Activated T-helper 17 cell treated with anti-CD3 and anti-CD28 coated beads, Interleukin-2, amount 50 U/mL, for 72 hours (primary cell): ENCODE measurements at places on chromosomes 7 and 10.

DNA sequence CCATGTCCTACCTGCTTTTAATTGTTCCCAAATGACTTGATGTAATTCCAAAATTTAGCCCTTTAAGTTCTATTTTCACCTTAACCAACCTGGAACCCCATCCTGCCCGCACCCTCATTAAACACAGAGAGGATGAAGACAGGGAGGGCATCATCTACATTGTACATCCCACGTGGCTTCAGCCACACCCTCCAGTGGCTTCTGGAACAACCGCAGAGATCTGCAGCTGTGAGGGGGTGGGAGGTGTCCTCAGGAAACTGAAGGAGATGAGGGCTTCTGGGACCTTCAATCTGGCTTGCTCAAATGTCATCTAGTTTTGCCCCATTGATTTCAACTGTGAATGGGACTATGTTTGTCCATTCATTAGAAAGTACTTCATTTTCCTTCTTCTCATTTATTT, 39.0 kb downstream of the AKR1B1 start:
- no peak for ATAC-seq

DNA sequence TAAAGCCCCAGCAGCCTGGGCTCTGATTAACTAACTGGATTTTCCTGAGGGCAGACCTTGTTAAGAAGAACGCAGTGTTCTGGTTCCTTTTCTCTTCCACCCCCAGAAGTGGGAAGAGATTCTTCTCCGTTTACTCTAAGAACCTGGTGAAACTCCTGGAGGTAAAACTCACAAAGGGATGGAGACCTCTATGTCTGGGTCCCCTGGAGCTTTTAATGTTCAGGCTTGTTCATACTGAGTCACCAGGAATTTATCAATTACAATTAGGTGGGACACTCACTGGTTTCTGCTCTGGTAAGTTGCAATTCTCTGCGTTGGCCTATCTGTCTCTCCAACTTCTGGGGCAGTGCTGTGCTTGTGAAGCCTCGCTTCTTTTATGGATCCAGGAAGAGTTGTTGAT, 73.3 kb upstream of the CACNB2 start:
- ATAC-seq, result no peak

GRCh38 chr7:79241288-79242060, 212.0 kb downstream of the MAGI2 start:
- ATAC-seq, result no peak

- ATAC-seq, result no peak
These were observed 29.6 kb downstream of the SH2D4B start for GRCh38 chr10:80567292-80567691.

DNA sequence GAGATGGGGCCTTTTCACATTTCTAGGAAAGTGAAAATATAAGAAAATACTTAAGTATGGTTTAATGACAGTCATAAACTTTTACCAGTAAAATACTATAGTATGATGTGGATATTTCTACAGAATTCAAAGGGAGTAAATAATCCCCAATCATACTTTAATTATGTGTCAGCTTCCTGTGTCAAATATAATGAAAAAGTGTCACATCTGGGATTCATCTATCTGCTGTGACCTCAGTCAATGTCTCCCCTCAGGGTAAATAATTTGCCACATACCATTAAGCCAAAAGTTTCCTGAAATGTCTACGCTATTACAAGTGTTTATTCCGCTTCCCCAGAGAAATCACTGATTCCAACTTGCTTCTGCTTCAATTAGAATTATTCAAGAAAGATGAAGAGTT, 110.5 kb downstream of the ITGA8 start:
- ATAC-seq, result no peak

DNA sequence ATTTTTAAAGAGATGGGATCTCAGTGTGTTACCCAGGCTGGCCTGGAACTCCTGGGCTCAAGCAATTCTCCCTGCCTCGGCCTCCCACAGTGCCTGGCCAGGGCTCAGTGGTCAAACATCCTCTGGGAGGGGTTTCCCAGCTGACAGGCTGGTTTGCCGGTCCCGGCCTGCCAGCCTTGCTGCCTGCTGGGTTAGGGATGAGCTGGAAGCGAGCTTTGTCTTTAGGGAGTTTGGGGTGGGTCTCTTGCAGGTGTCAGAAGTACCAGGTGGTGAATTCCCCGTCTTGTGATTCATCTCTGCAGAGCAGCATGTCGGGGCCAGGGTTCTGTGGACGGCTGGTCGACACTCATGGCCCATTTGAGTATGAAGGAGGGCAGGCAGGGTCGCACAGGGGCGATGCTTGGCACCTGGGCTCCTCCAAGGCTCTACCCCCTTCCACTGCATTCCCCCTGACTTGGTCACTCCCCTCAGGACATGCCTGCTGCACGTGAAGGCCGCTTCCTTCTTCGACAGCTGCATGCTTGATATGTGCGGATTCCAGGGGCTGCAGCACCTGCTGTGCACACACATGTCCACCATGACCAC, 30.3 kb downstream of the ZAN start:
- ATAC-seq, result no peak

GRCh38 chr10:112141292-112141691, 42.3 kb downstream of the GPAM start:
- no peak for ATAC-seq

DNA sequence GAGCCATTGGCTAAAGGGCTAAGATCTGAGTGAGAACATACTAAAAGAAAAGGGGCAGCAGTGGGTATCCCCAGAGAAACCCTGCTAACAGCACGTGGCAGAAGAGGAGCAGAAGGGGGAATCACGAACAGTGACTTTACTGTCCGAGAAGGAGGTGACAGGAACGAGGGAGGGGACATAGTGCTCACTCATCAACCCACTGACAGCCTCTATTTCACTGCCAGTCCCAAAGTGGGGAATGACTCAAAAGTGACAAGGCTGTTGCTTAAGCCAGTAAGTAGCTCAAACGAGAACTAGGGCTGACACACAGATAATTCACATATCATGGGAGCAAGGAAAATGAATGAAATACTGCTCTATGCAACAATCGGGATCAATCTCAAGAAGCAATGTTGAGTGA, 92.7 kb downstream of the RSU1 start:
- no peak for ATAC-seq

GRCh38 chr7:134356421-134356936, 39.7 kb upstream of the SLC35B4 start:
- no peak for ATAC-seq

GRCh38 chr10:69649786-69650550, 19.9 kb downstream of the FAM241B start:
- ATAC-seq, result no peak

DNA sequence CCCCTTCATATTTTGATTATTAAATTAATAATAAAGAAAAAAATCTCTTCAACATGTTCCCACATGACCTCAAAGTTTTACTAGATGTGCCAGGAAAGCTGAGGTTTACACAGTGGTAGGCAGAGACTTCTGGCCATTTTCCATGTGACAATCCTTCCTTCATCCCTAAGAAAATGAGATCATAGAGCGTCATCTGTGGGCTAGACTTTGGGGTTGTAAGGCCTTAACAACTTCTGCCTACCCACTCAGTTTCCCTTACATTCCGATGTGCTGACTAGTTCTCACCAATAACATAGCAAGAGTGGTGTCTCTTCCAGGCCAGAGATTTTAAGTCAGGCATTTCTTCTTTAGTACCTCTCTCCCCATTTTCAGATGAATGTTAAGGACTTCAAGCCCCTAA, 171.1 kb upstream of the PHF14 start:
- ATAC-seq, result no peak

GRCh38 chr7:95527033-95527775, 41.5 kb downstream of the ASB4 start:
- ATAC-seq, result no peak

GRCh38 chr7:10257438-10257837, 716.2 kb upstream of the PHF14 start:
- no peak for ATAC-seq

- peak; percentile 95 for ATAC-seq
These were observed 112.8 kb upstream of the AHR start for GRCh38 chr7:17185690-17186070.

- ATAC-seq, result peak; percentile 73
These were observed 26.5 kb upstream of the NUB1 start for GRCh38 chr7:151315038-151315655.

DNA sequence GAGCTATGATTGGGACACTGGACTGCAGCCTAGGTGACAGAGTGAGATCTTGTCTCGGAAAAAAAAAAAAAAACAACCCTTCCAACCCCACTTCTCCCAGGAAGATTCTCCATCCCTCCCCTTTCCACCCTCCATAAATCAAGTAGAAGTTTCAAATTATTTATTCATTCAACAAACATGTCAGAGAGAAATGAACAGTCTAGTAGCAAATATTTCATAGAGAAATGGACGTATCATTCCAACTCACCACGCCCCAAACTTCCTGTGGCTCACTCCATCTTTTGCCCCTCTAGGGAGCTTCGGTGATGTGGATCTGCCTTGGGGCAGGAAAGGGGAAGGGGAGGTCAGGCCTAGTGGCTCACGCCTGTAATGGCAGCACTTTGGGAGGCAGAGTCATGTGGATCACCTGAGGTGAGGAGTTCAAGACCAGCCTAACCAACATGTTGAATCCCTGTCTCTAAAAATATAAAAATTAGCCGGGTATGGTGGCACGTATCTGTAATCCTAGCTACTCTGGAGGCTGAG, 638 bp upstream of the TRAPPC14 start:
- ATAC-seq, result no peak

GRCh38 chr7:25656581-25657026, 428.3 kb upstream of the NPVF start:
- no peak for ATAC-seq

- ATAC-seq, result no peak
These were observed 86.1 kb downstream of the CUX1 start for GRCh38 chr7:101903515-101903868.

DNA sequence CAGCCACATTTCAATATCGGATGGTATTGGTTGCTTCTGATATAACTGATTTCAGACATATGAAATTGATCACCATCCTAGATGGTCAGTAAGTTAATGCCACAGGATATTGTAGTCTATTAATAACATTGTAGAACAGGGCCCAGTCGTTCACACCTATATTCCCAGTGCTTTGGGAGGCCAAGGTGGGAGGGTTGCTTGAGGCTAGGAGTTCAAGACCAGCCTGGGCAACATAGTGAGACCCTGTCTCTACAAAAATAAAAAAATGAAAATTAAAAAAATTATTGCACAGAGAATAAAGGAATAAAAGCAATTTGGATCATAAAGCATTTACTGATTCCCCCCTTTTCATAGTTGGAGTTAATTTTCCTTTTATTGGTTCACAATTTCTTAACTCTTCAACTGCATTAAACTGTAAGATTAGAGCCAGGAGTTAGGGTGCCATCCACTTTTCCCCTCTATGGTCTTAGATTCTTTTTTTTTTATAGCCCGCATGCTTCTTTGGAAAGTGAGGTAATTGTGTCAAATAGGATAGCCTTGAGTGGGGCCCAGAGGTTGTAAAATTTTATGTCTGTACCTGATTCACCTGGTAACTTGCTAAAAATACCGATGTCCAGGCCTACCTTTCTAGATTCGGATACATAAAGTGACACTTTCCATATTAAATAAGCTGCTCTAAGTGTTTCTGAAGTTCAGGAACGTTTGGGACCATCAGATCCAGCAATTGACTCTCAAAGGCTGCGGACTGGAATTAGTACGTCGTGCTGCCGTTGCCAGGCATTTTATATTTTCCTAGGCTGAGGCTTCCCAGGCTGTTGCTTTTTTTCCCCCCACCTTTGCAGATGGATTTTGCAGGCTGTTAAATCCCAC, 24.7 kb downstream of the ADK start:
- no peak for ATAC-seq

GRCh38 chr10:69272624-69273023, 5.7 kb upstream of the HK1 start:
- ATAC-seq, result no peak

GRCh38 chr7:79096361-79096805, 357.1 kb downstream of the MAGI2 start:
- ATAC-seq, result no peak

DNA sequence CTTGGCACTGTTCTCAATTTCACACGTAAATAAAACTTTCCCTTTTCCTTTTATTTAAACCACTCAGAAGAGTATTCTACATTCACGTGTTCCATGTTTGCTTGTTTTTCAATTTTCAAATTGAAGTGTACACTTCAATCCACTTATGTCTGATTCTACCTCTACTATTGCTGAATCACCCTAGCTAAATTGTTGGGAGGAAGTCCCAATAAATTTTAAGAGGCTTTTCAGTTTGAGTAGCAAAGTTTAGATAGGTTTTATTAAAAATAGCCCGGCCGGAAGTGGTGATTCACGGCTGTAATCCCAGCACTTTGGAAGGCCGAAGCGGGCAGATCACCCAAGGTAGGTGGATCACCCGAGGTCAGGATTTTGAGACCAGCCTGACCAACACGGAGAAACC, 1414.7 kb upstream of the CELF2 start:
- ATAC-seq, result no peak

- no peak for ATAC-seq
These were observed 24.2 kb upstream of the UNC5B start for GRCh38 chr10:71188201-71188600.

GRCh38 chr10:81502677-81503359, 372.2 kb upstream of the NRG3 start:
- ATAC-seq, result no peak

DNA sequence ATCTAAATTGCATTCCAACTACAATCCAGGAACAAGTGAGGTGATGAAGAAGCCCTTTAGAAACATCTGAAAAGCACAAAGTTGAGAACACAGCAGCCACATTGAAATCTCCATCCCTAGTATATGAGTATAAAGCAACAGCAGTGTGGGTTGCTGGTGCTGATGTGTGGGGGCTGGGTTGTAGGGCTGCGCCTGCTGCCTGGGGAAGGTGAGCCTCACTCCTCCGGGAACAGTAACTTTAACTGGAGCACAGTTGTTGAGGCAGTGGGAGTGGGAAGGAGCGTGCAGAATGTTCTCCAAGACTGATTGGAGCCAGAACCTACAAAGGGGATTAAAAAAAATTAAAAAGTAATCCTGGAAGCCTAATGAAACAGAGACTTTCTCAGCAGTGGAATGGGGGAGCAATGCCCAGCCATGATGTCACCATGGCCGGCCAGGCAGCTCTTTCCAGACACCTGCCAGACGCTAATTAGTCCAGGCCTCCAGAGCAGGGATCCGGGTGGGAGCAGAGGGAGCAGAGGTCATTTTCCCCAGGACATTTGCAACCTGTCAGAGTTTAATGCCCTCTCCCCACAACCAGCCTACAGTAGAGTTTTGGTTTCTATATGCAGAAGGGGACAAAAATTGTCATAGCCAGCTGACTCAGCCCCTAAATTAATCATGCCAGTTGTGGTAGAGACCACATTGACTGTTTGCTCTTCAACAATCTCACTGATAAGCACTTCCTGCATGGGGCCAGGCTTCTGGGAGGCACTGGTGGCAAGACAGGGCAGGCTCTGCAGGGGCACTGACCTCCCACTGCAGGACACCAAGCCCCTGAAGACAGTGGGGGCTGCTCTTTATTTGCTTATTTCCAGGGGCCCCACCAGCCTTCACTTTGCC, 133.0 kb upstream of the ZNF32 start:
- peak; percentile 97 for ATAC-seq

- peak; percentile 89 for ATAC-seq
These were observed 56.2 kb upstream of the PDCD4 start for GRCh38 chr10:110815354-110816004.

GRCh38 chr10:113463777-113464176, 89.1 kb upstream of the HABP2 start:
- ATAC-seq, result no peak

- no peak for ATAC-seq
These were observed 28.5 kb downstream of the CCSER2 start for GRCh38 chr10:84356928-84357327.

- ATAC-seq, result no peak
These were observed 2.8 kb upstream of the KLF6 start for GRCh38 chr10:3787816-3788215.
